ENCODE measurements at places on chromosomes 5 and 9.

GRCh38 chr5:143664623-143665022, 147.3 kb upstream of the HMHB1 start:
- no peak for DNase-seq

DNA sequence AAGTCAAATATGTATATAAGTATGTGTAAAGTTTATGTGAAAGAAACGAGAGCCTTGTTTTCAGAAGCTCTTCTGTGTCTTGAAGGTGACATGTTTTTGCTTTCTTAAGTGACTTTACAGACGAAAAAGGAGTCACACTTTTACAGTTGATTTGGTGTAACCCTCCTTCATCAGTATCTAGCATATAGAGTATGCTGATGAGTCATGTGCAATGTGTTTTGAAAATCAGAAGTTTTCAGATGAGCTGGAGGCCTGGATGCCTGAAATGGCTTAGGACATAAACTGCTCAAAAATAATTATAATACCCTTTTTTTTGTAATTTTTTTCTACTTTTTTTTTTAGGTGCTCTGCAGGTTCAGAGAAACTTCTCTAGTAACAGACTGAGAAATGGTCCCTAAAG, 209.5 kb downstream of the CD180 start:
- no peak for DNase-seq

GRCh38 chr5:158541536-158542297, 558.0 kb downstream of the EBF1 start:
- DNase-seq = no peak

- no peak for DNase-seq
These were observed 45.7 kb upstream of the FANCC start for GRCh38 chr9:95363051-95363841.

GRCh38 chr5:83539463-83539790, 67.9 kb downstream of the VCAN start:
- no peak for DNase-seq

DNA sequence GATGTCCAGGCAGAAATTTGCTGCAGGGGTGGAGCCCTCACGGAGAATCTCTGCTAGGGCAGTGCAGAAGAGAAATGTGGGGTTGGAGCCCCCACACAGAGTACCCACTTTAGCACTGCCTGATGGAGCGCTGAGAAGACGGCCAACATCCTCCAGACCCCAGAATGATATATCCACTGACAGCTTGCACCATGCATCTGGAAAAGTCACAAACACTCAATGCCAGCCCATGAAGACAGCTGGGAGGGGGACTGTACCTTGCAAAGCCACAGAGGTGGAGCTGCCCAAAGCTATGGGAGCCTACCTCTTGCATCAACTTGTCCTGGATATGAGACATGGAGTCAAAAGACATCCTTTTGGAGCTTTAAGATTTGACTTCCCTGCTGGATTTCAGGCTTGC, 426.3 kb upstream of the FAM174A start:
- DNase-seq = no peak

DNA sequence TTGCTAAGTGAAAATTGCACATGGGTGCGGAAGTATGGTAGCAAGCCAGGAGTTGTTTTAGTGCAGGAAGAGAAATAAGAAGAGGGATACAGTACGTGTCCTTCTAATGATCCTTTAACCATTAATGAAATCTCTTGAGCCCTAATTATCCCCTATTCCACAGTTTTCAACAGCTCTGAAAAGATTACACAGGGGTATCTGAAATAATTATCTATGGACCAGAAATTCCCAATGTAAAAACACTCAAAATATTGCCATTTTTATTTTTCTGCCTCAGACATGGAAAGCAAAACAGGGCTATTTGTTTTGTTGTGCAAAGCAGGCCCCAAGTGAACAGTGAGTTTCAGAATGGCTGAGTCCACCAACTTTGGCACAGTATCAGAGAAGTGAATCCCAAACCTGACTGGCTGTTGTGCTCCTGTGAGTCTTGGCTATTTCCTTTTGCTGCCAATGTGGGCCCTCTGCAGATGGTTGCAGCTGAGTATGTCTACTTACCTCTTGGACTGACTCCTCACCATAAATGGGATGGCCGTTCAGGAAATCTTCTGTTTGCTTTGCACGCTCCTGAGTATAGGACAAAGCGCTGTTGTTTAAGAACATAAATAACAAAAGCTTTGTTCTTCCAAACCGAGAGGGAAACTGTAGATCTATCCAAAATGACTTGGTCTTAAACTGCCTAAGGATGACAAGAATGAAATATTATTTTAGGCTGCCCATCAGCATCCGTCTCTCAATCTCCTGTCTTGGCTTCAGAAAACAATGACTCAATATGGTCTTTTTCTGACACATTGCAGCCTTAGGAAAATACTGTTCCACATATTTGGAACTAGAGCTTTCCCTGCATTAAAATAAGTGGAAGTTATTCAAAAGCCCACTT, 204.1 kb downstream of the DEPDC1B start:
- DNase-seq = no peak

DNA sequence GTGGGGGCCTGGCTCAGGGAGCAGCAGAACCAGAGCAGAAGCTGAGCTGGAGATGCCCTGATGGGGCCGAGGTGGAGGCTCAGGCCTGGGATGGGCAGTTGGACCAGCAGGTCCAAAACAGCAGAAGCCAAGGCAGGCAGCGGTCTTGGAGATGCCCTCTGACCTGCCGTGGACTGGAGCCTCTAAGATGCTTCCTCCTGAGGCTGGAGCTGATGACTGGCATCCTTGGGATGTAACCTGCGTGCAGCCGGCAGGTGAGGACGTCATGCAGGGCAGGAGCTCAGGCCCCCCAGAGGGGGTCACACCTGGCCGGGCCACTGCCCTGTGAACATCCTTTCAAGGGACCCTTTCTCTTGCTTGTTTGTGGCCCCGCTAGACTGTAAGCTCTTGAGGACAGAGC, 162.0 kb downstream of the RGS3 start:
- no peak for DNase-seq

- DNase-seq = no peak
These were observed 387.9 kb downstream of the DEPDC1B start for GRCh38 chr5:60312098-60312497.

- no peak for DNase-seq
These were observed 25.2 kb downstream of the COL23A1 start for GRCh38 chr5:178564811-178565550.

- DNase-seq = no peak
These were observed 947 bp upstream of the MARCHF3 start for GRCh38 chr5:127031147-127031862.

DNA sequence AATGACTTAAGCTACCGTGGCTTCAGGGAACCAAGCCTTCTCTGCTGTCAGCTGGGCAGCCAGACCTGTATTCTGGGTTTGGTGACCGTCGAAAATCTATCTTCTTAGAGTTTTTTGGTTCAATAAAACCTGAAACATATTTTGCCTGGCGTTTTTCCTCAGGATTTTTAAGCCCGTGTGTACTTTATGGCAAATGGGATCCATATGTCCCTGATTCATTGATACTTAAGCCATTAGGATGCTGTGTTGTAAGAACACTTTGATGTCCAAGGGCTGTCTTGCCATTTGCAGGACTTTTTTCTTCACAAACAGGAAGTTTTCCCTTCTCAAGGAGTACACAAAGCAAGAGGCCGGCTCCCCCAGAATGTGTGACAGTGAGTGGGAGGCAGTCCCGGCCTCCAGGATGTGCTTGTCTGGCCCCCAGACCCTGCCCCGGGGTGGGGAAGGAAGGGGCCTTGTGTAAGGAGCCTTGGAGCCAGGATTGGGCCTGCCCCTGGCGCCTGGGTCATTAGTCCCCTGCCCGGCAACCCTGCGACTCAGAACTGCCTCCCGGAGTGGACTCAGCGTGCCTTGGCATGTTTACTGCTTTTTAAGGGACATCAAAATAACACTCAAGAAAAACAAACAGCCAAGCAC, 83.4 kb upstream of the SMIM23 start:
- no peak for DNase-seq

DNA sequence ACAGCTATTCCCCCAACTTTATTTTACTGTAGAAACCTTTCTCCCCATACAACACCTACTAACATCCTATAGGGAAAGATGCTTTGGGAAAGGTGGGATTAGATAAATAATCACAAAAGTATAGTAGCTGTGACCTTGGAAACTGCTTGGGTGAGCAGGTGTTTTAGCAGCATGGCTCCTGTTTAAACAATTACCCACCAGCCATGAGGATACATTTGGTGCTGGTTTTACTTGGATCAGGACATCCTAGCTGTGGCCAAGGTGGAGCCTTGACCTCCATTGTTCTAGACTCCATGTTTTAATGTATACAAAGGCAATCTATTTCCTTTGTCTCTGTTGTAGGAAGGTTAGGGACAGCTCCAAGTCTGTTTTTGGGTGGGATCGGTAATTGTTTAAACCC, 56.8 kb upstream of the ALDH1B1 start:
- no peak for DNase-seq

DNA sequence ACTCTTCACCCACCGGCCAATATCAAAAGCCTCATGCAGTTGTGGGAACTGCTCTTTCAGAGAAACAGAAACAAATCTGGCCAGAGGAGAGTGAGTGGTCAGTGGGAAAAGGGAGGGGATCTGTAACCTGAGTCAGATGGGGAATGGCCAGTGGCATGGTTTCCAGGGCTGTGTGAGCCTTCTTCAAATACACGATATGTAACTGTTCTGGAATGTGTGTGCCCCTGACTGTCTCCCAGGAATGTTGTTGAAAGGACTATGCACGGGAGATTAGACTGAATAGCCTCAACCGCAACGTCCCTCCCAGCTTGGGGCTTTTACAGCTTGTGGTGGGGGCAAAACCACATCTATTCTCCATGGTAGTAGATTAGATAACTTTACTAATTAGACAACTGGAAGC, 60.8 kb downstream of the SH3TC2 start:
- peak; percentile 51 for DNase-seq

GRCh38 chr5:1933364-1934055, 50.8 kb upstream of the IRX4 start:
- no peak for DNase-seq

- no peak for DNase-seq
These were observed 24.0 kb upstream of the SLC9A3 start for GRCh38 chr5:548256-548655.

DNA sequence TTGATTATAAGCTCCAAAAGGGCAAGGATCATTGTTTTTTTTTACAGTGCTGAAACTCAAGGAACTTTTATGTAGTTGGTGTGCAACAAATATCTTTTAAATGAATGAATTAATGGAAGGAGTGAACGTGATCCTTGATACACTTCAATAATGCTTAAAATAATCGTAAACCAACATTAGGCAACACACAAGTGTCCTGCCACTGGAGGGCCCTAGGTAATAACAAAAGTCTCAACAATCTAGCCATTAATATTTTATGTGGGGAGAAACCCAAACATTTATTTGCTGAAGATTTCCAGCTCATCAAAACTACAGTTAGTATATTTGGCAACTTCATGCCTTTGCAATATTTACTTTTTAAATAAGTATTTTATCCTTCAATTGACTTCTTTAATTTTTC, 309.0 kb upstream of the FBXL7 start:
- DNase-seq = no peak

DNA sequence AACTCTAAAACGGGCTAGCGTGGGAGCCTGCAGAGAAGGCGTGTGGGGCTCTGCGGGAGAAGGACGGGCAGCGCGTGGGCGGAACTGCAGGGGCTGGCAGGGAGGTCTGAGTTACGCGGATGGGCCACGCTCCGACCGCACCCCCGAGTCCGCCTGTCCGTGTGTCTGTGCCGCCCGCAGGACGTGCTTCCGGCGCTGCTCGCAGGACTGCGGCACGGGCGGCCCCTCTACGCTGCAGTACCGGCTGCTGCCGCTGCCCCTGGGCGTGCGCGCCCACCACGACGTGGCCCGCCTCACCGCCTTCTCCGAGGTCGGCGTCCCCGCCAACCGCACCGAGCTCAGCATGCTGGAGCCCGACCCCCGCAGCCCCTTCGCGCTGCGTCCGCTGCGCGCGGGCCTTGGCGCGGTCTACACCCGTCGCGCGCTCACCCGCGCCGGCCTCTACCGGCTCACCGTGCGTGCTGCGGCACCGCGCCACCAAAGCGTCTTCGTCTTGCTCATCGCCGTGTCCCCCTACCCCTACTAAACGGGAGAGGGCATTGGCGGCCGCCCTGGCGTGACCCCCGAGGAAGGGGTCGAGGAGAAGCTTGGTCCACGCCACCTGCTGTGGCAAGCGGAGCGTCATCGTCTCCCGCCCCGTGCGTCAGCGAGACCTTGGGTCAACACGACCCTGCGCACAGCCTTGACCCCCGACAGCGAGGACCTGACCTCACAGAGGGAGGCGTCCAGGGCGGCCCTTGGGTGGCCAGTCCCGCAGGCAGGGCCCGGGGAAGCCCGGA, 11.4 kb upstream of the ASS1 start:
- no peak for DNase-seq

GRCh38 chr9:125759764-125760129, 12.6 kb downstream of the PBX3 start:
- DNase-seq = no peak

DNA sequence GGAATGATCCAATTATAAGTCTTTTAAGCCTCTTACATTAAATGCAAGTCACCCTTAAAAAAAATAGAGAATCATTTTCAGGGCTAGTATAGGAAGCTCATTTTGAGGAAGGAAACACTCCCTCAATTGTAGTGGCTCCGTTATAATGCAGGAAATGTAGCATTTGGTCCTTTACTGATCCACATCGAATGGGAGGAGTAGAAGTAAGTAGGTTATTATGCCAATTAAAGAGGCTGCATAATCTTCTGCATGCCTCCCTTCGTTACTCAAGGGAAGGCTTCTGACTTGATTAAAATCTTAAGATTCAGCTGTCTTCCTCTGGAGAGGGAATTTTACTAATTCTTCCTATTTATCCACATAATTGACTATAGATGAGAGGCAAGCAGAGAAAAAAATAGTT, 579.2 kb upstream of the COX7C start:
- DNase-seq = no peak

DNA sequence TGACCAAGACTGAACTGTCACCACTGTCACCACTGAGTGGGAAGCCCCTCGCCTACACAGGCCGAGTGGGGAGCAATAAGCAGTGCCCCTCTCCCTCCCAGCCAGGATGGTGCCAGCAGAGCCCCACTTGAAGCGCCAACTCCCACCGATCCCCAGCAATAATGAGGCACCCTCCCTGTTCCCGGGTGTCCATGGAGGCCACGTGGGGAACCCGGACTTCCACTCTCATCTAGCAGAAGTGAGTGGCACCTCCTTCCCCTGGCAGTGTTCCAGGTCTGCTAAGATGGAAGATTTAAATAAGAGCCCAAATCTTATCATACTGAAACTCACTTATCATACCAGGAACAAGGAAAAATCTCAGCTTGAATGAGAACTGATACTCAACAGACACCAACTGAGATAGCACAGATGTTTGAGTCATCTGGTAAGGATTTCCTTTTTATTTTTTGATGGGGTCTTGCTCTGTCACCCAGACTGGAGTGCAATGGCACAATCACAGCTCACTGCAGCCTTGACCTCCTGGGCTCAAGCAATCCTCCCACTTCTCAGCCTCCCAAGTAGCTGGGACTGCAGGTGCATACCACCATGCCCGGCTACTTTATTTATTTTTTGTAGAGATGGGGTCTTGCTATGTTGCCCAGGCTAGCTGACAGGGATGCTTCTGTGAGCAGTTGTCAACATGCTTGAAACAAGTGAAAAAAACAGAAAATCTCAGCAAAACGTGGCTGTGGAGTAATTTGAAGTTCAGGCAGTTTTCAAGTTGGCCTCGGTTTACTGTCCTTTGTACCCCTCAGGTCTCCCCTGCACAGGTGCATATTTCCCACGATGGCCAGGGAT, 29.6 kb upstream of the ASS1 start:
- no peak for DNase-seq

- DNase-seq = no peak
These were observed 26.7 kb downstream of the FOXI1 start for GRCh38 chr5:170132269-170132975.

All from NT2/D1 (cell line).